ENCODE measurements at places on chromosomes 6 and 20.

DNA sequence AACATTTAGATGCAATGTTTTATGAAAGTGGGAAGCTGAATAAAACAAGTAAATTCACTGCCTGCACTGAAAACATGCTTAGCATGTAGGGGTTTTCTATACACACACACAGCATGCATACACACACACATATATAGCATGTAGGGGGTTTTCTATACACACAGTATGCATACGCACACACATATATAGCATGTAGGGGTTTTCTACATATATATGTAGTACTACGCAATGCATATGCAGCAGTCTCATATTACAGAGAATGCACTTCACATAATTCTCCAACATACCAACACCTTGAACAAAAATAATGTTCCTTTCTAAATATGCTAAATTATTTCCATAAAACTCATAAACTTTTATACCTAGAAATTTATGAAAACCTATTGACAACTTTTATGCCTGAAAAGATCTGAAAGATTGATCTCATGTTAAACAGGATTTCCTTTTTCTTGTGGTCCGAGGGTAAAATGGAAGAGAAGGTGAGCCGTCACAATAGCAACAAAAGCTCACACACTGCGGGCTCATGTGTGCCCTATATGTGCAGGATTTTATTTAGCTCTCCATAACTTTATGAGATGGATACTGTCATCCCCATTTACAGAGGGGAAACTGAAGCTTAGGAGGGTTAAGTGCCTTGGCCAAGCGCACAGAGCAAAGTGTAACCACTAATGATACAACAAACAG is 81.9 kb upstream of the TULP1 start:
- no peak for DNase-seq

- DNase-seq = no peak
These were observed 19.2 kb upstream of the SSR1 start for GRCh38 chr6:7332090-7332745.

GRCh38 chr6:155100087-155100486 is 105.0 kb downstream of the TIAM2 start:
- DNase-seq = peak; percentile 25

DNA sequence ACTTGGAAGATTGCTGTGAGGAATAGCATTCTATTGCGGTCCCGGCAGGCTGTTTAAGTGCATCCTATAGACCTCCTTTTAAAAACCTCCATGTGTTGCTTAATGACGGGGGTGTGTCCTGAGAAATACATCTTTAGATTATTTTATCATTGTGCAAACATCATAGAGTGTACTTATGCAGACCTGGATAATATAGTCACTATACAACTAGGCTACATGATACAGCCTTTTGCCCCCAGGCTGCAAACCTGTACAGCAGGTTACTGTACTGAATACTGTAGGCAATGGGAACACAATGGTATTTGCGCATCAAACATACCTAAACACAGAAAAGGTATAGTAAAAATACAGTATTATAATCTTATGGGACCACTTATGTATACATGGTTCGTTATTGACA is 175.6 kb downstream of the RNF144B start:
- DNase-seq = no peak

- no peak for DNase-seq
These were observed 90.5 kb upstream of the HEY2 start for GRCh38 chr6:125658759-125659431.

DNA sequence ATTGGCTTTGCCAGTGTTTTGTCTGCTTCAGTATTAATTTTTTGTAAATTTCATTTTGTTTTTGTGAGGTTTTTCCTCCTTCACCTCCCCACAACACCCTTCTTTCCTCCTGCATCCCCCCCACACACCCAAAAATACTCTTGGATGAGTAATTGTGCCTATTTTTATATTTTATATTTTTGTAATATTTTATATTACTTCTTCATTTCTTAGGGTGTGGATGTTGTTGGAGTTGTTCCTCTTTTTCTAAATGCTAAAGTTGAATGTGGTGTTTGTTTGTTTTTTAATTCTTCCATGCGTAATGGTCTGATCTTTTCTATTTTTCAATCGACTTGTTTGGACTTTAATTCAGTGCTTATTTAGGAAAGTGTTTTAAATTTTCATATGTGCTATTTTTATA is 420.5 kb upstream of the SOX4 start:
- DNase-seq = no peak

- DNase-seq = no peak
These were observed 333.6 kb downstream of the BTBD9 start for GRCh38 chr6:38305995-38306681.

GRCh38 chr6:100726666-100727065 is 154.5 kb downstream of the ASCC3 start:
- DNase-seq = no peak

DNA sequence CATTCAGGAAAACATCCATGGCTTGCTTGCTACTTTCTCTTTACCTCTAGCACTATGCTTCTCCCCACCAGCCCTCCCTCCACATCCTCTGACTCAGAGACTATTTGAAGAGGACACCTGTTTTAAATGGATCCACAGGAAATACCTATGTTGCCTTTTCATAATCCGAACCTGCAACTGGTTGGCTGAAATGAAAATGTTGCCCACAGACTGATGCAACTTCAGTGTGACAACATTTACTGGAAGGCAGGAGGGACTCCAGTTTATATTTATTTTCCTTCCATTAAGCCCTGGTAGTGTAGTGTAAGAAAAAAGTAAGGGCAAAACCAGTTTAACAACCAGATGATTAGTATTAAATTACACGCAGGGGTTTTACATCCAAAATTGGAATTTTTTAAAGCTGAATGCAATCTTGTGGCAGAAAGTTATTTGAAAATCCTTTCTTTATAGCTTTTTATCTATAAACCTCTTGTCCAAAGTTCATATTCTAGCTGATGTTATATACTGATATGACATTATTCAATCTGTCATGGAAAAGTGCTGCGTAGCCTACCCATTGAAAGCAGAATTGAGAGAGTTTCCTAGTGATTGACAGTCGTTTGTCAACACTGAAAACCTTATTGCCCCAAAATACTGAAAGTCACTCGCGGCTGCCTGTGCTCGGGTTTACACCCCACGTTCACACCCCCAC is 881 bp upstream of the AIG1 start:
- no peak for DNase-seq

- DNase-seq = no peak
These were observed 171.5 kb downstream of the LY86 start for GRCh38 chr6:6760002-6760401.

- DNase-seq = no peak
These were observed 61.0 kb downstream of the RPP21 start for GRCh38 chr6:30405934-30406333.

- no peak for DNase-seq
These were observed 32.8 kb upstream of the ENPP5 start for GRCh38 chr6:46203391-46204177.

DNA sequence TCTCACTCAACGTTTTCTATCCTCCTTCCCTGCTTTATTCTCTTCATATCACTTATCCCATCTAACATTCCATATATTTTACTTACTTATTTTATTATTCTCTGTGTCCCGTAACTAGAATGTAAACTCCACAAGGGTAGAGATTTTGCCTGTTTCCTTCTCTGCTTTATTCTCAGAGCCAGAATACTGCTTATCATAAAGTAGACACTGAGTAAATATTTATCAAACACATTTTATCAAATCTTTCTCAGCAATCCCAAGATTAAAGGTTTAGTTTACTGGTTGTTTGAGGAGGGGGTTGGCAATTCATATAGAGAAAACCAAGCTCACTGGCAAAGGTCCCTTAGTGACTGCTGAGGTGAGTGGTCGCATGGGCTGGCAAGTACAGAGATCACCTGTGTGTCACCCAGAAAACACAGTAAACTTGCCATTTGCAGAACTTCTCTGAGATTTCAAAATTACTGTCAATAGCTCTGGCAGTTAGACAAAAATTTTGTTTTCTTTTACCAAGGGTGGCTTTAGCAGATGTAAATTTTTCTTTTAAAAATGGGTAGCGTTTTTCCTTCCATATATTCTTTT is 662.4 kb downstream of the UTRN start:
- DNase-seq = no peak

DNA sequence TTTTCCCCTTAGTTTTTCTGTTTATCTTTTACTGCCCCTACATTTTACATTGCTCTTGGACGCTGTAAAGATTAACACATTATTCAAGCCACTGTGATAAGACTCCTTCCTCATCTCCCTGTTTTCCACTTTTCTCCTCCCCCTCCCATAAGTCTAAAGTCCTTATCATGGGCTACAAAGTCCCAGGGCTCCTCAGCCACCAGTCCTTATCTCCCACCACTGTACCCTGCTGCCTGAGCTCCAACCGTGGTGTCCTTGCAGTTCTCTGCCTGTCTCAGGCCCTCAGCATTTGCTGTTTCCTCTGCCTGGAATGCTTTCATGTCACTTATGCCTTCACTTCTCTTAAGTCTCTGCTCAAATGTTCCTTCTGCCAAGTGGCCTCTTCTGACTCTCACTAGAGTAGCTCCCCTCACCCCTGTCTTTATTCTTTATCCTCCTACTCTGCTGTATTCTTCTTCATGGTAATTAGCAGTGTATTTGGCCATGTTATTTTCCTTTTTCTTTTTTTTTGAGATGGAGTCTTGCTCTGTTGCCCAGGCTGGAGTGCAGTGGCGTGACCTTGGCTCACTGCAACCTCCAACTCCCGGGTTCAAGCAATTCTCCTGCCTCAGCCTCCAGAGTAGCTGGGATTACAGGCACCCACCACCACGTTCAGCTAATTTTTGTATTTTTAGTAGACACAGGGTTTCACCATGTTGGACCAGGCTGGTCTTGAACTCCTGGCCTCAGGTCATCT is 10.8 kb upstream of the LATS1 start:
- DNase-seq = no peak

GRCh38 chr6:84166395-84166794 is 61.0 kb downstream of the CEP162 start:
- no peak for DNase-seq

- no peak for DNase-seq
These were observed 141.3 kb downstream of the FUT9 start for GRCh38 chr6:96157018-96157565.

GRCh38 chr6:36387440-36388303 is at the start of gene ETV7:
Gene ETV7, minus strand, starts transcription at chr6:36387669. Its CDS starts 128 bp downstream, at chr6:36387541.
- DNase-seq = no peak

DNA sequence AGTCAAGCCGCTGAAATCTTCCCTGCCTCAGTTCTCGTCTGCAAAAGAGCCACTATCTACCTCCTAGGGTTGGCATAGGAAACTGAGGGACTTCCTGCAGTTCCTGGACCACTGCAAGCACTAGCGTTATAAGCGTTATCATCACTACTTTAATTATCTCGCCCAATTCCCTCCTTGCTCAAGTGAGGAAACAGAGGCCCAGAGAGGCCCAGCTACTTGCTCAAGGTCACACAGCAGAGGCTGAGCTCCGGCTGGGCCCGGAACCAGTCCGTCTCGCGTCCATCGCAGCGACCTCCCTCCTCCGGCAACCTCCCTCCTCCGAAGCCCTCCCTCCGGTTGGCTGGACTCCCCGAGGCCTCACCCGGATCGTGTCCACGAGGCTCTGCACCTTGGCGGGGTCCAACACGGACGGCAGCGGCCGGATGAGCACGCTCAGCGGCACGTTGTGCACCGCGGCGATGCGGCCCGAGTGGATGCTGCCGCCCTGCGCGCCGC is 338 bp downstream of the SRXN1 start:
- DNase-seq = peak; percentile 84

GRCh38 chr6:135280375-135281136 is 99.4 kb downstream of the MYB start:
- no peak for DNase-seq

- no peak for DNase-seq
These were observed 9.3 kb downstream of the DDR1 start for GRCh38 chr6:30893666-30894065.

DNA sequence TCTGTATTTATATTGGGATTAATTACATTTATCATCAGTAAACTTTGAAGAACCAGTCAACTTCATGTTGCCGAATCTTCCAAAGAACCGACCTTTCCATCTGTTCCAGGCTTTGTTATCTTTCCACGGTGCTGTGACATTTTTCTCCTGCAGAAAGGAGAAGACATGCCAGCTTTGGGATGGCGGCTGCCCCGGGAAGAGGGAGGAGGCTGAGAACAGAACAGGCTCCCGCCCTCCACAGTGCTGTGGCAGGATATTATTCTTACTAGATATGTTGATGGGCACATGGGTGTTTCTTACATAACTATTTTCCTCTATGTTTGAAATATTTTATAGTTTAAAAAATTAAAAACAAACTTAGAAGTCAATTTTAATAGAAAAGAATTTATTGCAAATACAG is 44.9 kb downstream of the GINS1 start:
- no peak for DNase-seq

DNA sequence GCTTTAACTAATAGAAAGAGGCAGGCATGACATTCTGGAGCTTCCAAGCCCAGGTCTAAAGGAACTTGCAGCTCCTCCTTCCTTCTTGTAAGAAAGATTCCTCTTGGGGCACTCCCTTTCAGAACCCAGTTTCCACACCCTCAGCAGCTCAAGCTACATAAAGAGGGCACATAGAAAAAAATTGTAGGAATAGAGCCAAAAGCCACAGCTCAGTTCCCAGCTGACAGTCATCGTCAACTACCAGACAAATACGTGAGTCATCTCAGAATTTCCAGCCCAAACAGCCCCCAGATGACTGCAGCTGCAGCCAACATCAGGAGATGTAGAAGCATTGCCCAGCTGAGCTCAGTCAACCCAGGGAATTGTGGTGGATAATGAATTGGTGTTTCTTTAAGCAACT is 349.8 kb upstream of the ARID1B start:
- peak; percentile 35 for DNase-seq

DNA sequence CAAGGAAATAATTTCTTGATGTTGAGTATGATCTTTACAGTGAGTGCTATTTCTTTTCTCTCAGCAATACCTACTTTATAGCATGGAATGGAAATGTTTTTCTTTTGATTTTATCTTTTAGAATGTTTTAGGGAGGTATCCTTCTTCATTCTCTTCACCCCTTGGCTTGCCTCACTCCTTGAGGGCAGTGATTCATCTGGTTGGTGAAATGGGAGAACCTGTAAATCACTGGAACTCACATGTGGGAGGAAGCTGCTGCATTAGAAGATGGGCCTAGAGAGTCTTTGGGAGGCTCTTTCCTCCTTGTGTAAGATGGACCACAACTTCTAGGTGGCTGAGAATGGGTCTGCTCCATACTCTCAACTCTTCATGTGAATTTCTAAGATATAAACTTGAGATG is 244.8 kb upstream of the SYNCRIP start:
- no peak for DNase-seq

GRCh38 chr6:131399433-131399832 is 173.6 kb upstream of the ARG1 start:
- DNase-seq = no peak

- no peak for DNase-seq
These were observed 54.0 kb upstream of the PLN start for GRCh38 chr6:118494091-118494490.

Measured in posterior cingulate gyrus (tissue), 11 donors.